ENCODE measurements at places on chromosomes 7 and 10.

DNA sequence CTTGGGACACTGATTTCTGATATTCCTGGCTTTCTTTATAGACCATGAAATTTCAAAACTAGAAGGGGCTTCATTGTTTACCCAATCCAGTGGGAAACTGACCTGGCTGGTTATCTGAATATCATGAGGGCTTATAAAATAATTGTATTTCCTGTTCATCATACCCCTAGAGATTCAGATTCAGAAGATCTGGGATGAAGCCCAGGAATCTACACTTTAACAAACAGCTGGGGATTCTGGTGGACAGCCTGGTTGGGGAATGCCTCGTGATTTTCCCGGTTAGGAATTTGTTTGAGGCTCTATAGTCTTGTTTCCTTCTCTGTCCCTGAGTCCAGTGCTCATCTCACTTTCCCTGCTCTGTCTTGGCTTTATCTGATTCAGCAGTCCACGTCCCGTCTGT, 110.3 kb downstream of the ADRA2A start:
- no peak for DNase-seq

GRCh38 chr7:72704894-72705293, 123.1 kb downstream of the TYW1B start:
- no peak for DNase-seq

- no peak for DNase-seq
Observed at GRCh38 chr10:98097616-98098015, 36.8 kb upstream of the R3HCC1L start.

GRCh38 chr7:99784007-99784406, at the start of gene CYP3A4:
TSS of gene CYP3A4 (minus strand) at chr7:99784184. CDS start at chr7:99784081, 103 bp downstream.
- no peak for DNase-seq

GRCh38 chr10:69125554-69125953, 1.6 kb downstream of the VPS26A start:
- no peak for DNase-seq

DNA sequence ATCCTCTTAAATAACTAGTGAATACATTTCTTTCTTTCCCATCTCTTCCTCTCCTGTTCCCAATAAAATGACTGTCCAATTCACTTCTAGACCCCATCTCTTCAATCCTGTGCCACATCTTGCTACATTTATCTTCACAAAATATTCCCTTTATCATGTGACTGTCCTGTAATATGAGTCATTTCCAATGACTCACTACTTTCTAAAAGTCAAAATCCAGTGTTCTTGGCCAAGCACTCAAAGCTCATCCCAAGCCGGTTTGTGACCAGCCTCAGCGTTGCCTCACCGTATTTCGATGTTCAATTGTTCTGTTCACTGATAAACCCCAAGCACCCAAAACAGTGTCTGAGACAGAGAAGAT, 104.7 kb downstream of the PARD3 start:
- DNase-seq, result no peak

DNA sequence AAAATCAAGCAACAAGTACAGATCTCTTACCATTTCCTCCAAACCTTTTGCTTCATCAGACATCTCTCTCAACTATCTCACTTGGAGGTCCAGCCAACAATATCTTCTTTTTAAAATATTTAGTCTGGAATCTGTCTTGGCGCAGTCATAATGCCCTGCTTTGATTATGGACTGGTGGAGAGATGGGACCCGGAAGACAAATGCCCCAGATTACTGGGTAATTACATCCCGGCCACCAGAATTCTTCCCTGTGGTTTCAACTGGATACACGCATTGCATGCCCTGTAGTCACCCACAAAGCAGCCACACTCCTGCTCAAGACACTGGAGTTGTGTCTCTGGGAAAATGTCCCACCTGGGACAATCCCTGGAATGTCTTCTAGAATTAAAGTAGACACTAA, 65.5 kb downstream of the BPGM start:
- no peak for DNase-seq

All from coronary artery (tissue), 2 donors.